Putamen (tissue), 1 donor: ENCODE measurements at places on chromosomes 5 and 9.

DNA sequence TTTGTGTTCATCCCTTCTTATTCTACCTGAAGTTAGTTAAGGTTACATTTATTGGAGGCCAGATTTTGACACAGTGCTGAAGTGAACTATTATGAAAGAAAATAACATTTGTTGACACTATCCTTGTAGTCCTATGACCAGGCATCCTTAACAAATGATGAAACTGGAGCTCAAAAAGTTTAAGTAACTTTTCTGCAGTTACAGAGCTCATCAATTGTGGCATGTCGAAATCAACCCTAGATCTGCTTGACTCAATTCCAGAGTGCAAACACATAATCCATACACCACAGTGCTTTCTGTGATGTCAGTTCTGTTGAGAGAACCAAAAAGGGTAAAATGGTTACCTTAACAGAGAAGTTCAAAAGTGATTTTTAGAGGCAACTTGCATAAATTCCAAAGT, 28.6 kb downstream of the KCNN2 start:
- no peak for DNase-seq

- no peak for DNase-seq
Measured at GRCh38 chr9:131625508-131625787, 80.1 kb downstream of the PRRT1B start.

DNA sequence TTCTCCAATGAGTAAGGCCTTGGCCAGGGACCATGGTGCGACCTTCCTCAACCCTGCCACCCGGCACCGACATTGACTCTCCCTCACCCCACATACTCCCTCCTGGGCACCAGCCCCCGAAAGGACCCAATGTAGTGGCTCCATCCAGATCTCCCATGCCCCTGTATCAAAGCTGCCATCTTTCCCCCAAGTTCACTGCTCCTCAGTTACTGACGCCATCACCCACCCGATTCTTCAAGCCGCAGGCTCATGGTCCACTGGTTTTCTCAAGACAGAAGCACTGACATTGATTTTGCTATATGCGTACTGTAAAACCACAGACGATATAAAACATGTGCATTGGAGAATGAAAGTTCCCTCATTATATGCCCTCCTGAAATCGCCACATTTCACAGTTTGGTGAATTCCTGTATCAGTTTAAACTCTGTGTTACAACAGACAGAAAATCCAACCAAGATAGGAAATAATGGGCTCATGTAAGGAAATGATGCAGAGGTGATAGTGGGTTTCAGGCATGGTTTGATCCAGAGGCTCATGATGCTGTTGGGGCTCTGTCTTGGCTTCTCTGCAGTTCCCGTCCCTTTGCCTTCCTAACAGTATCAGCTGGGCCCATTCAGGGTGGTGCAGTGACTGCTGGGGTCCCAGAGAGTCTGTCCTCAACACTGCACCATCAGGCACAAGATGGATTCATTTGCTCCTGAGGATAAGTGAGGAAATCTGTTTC, 207.3 kb upstream of the IER5L start:
- no peak for DNase-seq

DNA sequence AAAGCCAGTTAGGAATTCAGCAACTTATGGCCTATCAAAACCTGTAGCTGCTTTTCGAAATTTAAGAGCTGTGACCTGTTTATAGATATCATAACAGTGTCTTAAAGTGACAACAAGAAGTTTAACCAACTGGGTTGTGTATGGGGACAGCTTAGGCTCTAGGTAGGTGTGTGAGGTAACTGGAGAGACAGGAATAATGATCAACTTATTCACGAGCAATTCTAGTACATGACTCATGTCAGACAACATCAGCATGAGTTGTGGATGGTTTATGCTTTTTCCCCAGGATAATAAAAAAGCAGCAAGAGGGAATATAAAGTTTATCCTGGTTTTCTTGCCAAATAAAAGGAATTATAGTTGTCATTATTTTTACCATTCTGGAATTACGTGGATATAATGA, 88.6 kb downstream of the GDNF start:
- DNase-seq: no peak

DNA sequence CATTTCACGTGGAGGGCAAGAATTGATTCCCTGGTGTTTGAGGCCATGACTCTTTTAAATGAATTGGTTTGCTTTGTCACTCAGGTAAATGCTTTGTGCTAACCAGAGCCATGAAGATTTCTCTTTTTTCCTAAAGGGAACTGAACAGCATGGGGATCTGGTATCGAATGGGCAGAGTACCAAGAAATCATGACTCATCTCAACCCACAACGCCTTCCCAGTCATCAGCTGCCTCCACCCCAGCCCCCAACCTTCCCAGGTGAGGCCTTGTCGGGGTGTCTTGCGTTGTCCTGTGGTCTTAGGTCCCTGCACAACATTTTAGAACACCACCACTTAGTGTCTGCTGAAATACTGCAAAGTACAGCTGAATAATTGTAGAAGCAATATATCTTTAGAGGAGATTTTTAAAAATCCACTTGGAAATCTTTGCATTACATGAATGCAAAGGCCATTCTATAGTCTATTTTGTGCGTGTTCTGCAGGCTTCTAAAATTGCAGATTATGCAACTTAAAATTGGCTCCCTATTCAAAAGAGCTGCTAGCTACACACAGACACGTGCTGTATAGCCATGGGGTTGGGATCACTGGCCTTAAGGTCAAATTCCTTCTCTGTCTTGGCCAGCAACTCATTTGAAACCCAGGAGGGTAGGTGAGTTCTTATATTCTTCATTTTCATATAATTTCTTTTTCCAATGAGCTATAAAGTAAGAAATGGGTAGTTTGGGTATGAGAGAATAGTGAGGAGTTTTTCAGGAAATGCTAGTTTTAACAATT, 69.0 kb downstream of the MVB12B start:
- DNase-seq: no peak

- peak; percentile 32 for DNase-seq
Measured at GRCh38 chr5:125812651-125813050, 610.6 kb upstream of the GRAMD2B start.

DNA sequence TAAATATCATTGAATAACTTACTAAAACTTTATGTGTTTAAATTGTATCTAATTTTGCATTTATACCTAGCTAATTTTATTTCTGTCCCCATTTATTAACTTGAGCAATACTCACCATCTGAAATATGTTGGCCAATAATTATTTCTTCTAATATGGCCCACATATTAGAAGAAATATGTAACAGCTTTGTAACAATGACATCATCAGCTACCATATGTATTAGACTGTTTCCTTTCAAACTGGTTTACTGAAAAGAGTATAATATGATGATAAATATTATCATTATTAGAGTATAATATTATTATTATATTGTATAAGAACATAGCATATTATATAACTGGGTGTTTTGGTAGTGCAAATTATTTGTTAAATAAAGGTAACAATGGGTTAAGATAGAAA, 220.5 kb downstream of the FBXL7 start:
- no peak for DNase-seq

- no peak for DNase-seq
Measured at GRCh38 chr9:93185266-93186214, 1.6 kb downstream of the WNK2 start.

DNA sequence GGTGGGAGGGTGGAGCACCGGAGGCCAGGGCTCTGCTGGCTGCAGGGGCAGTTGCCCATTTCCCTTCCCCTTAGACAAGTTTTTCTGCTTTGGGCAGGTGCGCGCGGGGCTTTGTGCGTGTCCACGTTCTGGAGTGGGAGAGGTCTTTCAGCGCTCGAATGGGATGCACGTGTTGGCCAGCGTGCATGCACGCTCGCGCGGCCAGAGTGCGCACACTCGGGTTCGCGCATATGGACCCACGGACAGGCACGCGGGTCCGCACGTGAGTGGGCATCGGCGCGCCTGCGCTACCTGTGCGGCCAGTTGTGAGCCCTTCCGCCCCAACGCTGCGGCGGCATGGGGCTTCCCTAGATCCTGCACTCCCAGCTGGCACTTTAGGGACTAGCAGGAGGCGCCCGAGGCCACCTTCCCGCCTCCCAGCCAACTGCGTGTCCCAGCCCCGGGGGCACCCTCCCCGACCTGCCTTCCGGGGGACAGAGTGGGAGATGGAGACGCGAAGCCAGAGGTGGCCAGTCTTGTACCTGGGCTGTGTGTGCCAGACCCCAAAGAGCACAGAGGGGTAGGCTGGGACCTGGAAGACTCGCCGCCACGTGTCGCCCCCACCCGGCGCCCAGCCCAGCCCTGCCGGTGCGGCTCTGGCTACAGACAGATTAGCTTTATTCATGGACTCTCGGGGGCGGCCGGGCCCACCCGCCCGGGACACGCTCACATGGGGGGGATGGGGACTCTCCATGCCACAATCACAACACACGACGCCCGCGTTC, 9.8 kb upstream of the GPRIN1 start:
- no peak for DNase-seq

DNA sequence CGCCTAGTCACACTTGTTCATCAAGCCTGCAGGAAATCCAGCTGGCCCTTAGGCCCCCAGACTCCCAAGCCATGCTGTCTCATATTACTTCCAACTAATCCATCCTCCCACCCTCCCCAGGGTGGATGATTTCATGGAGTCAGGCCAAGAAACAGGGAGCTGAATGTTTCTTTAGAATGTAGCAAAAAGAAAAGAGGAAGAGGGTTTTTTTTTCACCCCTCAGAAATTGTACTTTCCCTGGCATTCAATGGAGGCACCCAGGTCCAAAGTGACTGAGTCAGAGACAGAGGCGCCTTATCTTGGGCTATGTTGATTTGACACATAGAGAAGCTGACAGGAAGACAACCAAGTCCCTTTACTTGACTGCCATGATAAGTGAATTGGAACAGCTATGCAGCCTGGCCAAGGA, 260.2 kb upstream of the NR4A3 start:
- DNase-seq: no peak

DNA sequence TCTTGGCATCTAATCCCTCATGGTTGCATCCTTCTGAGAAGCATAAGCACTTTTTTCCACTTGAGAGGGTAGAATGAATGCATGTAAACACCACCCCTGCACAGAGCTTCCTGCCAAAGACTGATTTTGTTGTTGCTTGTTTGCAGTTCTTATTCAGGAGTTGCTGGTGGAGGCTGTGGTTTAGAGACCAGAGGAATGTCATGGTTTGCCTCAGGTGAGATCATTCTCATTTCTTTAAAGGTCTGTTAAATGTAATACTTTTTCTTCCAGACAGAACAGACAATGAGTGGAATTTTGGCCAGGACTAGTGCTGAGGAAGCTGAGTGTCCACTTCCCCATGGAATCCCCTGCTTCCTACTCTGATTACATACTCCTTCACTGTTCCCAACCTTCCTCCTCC, 3.2 kb upstream of the TNC start:
- DNase-seq: no peak

DNA sequence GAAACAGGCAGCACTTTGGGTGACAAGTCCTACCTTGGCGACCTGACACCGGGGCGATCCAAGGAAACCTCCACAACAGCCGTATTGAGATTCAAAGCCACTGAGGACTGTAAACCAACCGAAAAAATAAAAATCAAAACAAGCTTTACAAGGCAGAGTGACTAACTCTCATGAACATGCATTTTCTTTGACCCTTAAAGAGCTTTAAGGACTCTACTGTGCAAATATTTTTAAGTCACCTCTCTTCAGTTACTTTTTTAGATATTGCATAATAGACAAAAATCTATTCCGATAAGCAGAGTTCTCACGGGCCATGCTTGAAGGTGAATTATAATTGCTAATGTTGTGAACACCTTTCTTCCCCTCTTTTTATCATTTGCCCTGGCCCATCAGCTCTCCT, 38.3 kb downstream of the EQTN start:
- no peak for DNase-seq

DNA sequence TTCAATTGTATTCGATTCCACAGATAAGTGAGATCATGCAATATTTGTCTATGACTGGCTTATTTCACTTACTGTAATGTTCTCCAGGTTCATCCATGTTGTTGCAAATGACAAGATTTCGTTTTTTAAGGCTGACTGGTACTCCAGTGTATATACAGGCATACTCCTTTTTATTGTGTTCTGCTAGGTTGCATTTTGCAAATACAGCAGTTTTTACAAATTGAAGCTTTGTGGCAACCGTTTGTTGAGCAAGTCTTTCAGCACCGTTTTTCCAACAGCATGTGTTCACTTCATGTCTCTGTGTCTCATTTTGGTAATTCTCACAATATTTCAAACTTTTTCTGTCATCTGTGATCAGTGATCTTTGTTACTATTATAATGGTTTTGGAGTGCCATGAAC, 82.7 kb downstream of the DMXL1 start:
- DNase-seq: no peak

DNA sequence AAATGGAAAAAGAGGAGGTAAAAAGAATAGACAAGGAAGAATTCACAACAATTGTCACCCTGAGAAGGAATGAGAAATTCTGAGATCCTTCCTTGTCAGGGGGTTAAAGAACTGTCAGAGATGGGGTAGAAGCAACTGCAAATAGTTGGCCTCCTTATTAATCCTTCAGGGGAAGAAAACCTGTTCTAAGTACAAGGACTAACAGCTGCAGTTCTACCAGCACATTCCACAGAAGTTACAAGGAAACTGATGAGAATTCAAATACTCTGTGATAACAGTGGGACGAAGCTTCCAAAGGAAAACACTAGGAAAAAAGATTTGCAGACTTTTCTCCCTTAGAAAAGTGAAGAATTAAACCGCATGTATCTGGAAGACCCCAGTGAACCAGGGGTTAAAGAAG, 93.7 kb downstream of the OR2K2 start:
- DNase-seq: no peak

DNA sequence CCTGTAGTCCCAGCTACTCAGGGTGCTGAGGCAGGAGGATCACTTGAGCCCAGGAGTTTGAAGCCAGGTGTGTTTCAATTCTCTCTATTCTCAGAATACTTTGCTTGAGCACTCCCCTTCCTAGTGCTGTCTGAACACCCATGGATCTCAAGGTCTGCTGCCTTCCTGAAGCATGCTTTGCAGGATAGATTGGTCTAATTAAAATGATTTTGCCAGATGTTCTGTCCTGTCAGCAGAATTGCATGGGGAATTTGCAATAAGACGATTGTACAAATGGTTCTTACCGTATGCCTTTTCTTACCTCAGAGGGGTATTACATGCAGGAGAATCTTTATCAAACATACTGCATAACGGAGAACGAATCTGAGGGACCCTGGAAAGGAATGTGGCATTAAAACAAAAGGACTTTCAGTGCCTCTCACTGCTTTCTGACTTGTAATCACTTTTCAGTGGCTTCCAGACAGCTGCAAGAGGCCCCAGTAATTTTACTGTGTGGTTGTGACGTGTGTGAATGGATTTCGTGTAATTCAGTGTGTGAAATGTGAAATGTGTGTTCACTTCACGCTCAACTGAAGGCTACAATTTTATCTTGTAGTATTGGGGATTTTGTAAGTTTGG, 587.2 kb upstream of the SEMA6A start:
- no peak for DNase-seq

GRCh38 chr9:106869028-106869427, 6.1 kb downstream of the ZNF462 start:
- DNase-seq: no peak

- DNase-seq: no peak
Measured at GRCh38 chr5:59648038-59648831, 245.3 kb downstream of the PDE4D start.

DNA sequence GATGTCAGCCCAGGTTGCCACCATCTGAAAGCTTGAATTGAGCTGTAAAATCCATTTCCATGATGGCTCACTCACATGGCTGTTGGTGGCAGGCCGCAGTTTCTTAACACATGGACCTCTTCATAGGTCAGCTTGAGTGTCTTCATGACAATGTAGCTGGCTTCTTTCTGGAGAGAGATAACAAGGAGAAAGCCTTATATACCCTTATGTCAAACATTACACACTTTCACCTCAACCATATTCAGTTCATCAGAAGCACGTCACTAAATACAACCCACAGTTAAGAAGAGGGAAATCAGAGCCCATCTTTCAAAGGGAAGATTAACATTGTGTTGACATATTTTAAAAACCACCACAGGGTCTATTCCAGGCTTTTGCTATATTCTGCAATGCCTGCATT, 604.4 kb downstream of the PRELID2 start:
- no peak for DNase-seq
